ENCODE measurements at places on chromosomes 3 and 15.

DNA sequence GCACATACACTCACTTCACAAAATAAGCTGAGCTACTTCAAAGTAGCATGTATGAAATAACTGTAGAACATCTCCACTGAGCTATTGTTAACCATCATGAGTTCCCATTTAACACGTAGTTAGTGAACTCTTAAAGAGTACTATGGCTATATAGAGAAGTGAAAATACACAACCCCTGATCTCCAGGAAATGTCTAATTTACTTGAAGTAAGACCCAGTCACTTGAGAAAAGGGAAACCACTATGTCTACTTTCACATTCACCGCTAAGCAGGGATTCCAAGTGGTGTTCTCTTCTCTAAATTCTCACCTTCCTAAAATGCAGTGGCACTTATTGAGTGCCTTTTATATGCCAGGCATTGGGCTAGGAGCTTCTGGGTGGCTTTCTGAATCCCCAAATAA is 35.0 kb upstream of the COLQ start:
- DNase-seq: no peak

DNA sequence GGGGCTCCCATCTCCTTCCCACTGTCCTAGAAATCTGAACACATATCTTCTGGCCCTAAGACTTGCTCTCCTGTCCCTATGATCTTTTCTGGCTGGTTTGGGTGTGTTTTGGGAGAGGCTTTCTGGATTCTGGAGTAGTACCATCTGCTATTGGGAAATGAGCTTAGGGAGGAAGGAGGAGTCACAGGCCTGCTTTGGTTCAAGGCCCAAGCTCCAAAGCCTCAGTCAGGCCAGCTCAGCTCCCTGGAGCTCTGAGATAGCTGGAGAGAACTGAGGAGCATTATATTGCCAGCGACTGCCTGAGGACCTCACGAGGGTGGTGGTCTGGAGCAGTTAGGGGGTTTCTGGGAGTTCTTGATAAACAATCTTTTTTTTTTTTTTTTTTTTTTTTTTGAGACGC is 18.7 kb downstream of the RASGRF1 start:
- peak; percentile 3 for DNase-seq

DNA sequence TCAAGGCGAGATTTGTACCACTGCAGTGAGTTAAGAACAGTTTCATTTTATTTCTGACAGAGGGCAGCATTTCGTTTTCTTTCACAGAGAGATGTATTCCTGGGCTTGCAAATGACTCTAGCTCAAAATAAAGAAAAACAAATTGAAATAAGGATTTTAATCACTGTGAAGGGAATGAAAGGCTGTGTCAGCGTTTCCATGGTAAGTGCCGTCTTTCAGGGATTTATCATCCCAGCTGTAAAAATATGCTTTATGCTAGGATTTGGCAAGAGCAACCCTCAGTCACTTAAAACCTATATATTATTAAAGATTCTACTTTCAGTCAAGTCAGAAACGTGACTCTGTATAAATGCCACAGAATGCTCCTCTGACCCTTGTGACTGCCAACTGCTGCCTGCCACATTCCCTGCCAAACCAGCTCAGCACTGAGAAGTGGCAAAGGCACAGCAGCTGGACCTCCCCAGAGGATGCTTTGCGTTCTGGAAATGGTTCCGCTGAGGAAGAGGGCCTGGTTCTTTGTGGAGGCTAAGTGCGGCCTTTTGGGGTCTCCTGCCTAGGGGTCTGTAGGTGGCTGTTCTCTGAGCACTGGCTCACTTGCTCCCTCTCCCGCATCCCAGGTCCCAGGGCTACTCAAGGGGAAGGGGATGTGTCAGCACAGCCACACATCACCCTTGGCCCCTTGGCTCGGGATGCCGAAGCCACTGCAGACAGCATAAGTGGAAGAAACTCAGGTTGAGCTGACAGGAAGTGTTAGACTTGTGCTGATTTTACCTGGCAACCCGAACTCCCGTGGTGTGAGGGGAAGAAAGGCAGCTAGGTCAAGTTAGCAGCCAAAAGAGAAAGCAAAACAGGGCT is 56.6 kb upstream of the POMGNT2 start:
- peak; percentile 85 for DNase-seq

GRCh38 chr3:186788482-186789370 is 5.3 kb downstream of the EIF4A2 start:
- no peak for DNase-seq

DNA sequence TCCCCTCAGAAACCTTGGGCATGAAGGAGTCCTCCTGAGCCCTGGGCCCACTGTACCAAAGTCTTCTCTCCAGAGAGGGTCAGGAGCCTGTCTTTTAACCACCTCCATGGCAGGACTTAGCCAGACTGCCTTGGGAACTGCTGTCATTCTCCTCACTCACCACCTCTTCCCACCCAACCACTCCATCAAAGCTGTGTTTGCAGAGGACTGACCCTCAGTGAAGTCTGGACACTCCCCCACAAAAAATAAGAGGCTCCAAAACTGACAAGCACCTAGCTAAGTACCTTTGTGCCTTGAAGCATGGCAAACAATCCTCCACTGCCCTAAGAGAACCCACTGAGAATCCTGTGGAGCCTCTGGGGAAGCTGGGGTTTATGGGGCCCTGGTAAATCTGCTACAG is 2.3 kb upstream of the SCAP start:
- no peak for DNase-seq

- no peak for DNase-seq
These were observed 71.3 kb upstream of the UBE2E1 start for GRCh38 chr3:23734481-23734880.

- DNase-seq: no peak
These were observed 192.7 kb downstream of the ITPR1 start for GRCh38 chr3:4685673-4686345.

GRCh38 chr3:175651716-175652115 is 792.6 kb downstream of the NAALADL2 start:
- DNase-seq: no peak

- no peak for DNase-seq
These were observed 707.3 kb upstream of the UBE2E2 start for GRCh38 chr3:22495791-22496190.

- peak; percentile 71 for DNase-seq
These were observed 175.8 kb upstream of the STT3B start for GRCh38 chr3:31356941-31357340.

DNA sequence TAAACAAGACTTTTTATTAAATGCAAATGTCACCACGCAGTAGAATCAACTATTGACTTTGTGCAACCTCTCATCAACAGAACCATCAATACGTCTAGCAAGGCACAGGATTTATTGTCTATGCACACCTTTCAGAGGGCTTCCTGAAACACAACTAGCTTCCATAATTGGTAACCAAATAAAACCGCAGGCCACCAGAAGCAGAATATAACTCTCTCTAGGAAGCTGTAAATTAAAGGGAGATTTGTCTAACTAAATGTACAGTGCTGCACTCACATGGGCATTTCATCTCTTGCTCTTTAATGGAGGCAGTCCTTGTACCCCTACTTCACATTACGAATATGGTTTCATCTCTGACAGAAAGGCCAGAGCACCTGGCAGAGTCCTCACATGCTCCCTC is 93.0 kb downstream of the FHIT start:
- no peak for DNase-seq

DNA sequence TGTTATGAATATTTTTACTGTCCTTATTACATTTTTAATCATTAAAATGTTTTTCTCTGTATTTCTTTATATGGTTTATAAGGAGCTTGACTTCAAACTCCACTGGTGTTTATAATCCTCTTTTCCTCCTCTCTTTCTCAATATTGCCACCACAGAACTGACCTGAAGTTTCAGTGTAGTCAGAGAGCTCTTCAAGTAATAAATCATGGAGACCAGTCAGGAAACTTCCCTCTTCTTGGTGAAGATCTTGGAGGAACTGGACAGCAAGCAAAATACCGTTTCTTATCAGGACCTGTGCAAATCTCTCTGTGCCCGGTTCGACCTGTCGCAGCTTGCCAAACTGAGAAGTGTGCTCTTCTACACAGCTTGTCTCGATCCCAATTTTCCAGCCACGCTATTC is 23.8 kb downstream of the MINAR1 start:
- no peak for DNase-seq

GRCh38 chr3:15958692-15959433 is 161.1 kb upstream of the ANKRD28 start:
- DNase-seq: peak; percentile 11

- DNase-seq: no peak
These were observed 334.7 kb downstream of the THSD4 start for GRCh38 chr15:71449956-71450355.

- DNase-seq: no peak
These were observed 81.8 kb upstream of the MLF1 start for GRCh38 chr3:158489181-158489580.

DNA sequence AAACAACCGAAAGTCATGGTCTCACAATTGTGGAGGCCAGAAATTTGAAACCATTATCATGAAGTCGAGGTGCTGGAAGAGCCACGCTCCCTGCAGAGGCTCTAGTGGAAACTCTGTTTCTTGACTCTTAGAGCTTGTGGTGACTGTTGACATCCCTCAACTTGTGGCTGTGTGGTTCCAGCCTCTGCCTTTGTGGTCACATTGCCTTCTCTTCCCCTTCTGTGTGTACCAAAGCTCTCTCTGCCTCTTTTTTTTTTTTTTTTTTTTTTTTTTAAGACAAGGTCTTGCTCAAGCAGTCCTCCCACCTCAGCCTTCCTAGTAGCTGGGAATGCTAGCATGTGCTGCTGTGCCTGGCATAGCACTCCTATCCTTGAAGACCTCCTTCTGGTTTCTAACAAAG is 48.7 kb upstream of the CRTC3 start:
- no peak for DNase-seq

DNA sequence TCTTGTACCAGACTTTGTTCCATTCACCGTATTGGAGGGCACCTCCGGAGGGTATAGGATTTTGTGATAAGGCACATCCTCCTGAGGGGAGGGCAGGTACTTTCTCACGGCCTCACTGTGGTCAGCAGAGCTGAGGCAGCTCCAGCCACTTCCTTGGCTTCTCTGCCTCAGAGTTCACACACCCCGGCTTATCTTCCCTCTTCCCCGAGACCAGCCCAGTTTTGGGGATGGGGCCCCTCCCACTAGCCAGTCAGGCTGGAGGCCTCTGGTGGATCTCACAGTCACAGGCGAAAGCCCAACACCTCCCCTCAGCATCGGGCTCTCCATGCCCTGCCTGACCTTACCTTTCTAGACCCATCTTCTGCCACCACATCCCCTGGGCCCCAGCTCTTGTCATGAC is 316.2 kb upstream of the CTDSPL start:
- no peak for DNase-seq

GRCh38 chr3:48989796-48990635 is at the start of gene P4HTM:
Gene P4HTM (plus strand): TSS chr3:48990241. CDS start chr3:48990257, 16 bp downstream.
- peak; percentile 96 for DNase-seq

DNA sequence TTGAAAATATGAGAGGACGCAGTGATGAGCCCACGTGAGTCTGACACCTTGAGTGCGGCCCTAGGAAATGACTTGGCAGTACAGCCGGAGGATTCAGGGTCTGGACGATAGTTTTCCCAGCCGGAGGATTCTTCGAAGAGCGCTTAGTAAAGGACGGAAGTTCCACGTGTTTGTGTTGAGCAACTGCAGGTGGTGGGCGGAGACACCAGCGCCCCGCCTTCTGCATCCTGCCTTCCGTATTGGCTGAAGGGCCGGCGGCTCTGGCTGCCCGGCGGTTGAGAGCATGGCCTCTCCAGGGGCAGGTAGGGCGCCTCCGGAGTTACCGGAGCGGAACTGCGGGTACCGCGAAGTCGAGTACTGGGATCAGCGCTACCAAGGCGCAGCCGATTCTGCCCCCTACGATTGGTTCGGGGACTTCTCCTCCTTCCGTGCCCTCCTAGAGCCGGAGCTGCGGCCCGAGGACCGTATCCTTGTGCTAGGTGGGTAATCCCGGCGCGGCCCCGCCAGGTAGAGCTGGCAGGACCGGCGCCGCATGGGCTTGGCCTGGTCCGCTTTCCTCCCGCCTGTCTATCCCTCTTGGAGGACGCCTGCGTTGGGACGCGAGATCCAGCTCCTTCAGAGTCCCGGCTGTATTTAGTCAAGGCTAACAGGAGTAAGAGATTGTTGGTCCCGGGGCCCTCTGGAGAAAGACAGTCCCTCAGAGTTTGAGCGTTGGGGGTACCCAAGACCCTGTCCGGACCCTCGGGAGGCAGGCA is at the start of gene EEF1AKMT4:
EEF1AKMT4 (plus strand) TSS at position 261 of the 755 bp plus-strand sequence; CDS start at position 284, 23 bp downstream.
- peak; percentile 99 for DNase-seq

DNA sequence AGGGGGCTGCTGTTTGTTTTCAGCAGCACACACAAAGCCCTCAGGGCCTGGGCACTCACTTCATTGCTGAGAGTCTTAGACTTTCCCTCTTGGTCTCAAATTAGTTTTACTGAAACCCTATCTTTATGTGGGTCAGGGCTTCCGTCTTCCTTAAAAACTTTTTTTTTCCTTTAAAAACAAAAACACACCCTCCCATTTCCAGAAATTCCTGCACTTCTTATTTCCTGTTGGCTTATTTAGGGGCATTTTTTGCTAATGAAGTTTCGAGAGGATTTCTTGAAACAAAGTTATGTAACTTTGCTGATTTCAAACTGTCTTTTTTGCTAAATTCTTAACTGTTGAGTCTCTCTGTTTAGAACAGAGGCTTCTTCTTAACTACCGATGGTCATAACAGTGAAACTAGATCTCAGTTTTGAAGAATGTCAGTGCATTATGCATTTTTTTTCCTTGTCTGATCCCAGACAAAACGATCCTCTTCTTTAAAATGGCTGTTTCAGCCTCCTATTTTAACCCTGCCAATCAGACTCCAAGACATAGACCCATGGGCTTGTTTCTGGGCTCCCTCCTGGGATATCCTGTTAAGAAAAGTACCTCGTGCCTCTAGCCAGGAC is 23.3 kb downstream of the ANAPC13 start:
- DNase-seq: peak; percentile 75

DNA sequence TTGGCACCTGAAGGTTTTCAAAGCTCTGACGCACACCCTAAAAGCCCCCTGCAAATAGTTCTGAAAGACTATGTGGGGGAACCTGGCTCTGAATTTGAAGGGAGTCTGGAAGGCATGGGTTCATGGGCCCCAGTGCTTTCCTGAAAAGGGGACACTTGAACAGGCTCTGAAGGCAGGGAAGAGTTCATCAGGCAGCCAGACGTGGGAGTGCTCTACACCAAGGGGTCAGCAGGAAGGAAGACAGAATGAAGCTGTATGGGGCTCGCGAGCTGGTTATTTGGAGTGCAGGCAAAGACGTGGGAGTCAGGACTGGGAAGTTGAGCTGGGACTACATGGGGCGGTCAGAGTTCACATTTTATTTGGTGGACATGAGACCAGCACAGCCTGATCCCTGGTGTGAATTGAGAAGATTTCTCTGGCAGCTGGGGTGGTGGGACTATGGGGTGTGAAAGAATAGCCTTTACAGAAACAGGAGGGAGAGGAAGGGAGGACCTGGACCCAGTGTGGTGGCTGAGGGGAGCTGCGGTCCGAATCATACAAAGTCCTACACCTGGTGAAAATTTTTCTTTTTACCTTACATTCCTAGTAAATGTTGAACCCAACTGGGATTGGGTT is 12.6 kb downstream of the ABHD6 start:
- no peak for DNase-seq

GRCh38 chr3:109784852-109785631 is 447.7 kb upstream of the DPPA4 start:
- no peak for DNase-seq

GRCh38 chr3:32897001-32897601 is 54.3 kb upstream of the CCR4 start:
- no peak for DNase-seq

Measured in iris pigment epithelial cell (primary cell).